GM23338 (cell line): ENCODE measurements at places on chromosomes 5 and 9.

DNA sequence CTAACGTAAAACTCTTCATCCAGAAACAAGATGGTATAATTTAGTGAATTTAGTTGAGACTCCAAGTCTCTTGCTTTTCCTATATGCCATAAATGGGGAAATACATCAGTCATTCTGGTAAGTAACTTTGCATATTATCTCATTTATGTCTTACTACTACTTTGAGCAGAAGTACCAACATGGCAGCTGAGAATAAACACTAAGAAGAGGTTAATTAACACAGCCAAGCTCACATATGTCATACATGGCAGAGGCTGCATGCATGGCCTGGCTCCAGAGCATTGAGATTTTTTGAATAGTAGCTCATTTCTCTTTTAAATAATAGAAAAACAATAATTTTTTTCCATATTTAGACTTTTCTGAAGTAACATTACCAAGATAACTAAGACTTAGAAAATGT is 54.3 kb downstream of the CERT1 start:
- no peak for DNase-seq

GRCh38 chr5:1511048-1511447 is 12.7 kb downstream of the LPCAT1 start:
- DNase-seq = no peak

GRCh38 chr5:132877938-132878337 is 4.5 kb downstream of the LEAP2 start:
- DNase-seq = no peak

- no peak for DNase-seq
These were observed 90.2 kb upstream of the LHFPL2 start for GRCh38 chr5:78738693-78739300.

- DNase-seq = no peak
These were observed 2.9 kb downstream of the AK1 start for GRCh38 chr9:127874301-127875221.

DNA sequence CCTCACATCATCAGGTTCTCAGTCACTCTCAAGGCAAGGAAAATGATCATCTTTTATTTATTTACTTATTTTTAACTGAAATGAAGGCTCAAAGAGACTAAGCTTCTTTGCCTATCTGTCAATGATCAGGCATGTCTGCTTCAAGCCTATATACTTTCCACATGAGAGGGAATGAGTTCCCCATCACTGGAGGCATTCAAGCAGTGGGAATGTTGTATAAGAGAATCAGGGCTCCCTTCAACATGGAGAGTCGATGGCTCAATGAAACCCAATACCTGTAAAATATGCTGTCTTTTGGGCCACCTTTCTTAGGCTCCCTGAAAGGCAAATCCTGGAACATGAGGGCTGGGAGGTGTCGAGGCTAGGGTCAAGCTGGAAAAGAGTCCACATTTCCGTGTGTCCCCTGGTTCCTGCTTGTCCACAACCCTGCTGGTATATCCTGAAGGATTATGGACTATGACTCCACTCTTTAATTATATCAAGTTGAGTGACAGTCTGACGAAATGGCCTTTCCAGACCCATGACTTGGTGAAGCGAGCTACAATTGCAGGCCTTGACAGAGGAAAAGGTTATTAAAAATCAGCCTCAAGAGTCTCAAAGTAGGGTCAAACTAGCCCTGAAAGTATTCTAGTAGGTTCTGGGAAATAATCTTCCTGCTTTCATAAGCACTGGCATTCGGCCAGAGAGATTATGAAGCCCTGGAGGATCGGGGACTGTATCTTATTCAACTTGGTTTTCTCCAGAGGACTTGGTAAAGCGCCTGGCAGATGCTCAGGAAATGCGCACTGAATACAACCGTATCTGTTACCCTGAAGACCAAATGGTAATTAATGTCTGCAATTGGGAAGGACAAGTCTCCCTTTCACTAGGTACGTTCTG is 145.9 kb upstream of the TBC1D2 start:
- DNase-seq = peak; percentile 9

- DNase-seq = no peak
These were observed 24.8 kb downstream of the ALDH1A1 start for GRCh38 chr9:72928042-72928507.

- no peak for DNase-seq
These were observed 279.6 kb downstream of the RFX3 start for GRCh38 chr9:3246241-3246640.

DNA sequence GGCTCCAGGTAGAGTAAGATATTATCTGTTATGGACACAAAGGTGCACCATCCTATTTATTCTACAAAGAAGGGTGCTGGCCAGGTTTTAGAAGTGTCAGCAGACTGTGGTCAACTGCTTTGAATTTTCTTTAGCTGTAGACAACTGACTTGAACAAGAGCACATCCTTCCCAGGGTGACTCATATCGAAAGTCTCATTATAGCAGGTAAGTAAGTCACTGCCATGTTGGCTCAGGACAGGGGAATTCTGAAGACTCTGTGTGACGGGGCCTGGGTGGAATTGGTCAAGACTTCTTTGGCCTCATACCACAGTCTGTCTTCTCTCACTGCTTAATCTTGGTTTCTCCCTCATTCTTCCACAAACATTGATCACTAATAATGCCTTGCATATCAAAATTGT is 214.5 kb upstream of the CDH9 start:
- no peak for DNase-seq

DNA sequence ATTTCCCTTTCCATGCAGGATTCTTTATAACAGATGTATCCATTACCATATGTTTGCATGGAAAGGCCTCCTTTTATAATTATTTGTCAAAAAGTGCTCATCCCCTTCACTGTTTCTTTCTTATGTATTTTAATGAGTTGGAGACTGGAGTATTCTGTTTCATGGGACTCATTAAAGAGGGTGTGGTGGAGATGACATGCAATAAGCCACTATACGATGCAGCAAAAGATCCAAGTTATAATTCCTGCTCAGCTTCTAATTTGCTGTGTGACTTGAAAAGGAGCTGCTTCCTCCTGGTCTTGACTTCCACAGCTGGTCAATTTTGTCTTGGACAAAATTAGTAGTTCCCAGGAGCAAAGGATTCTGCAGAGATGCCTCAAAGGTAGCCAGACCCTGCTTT is 13.9 kb downstream of the SGCD start:
- DNase-seq = no peak
